ENCODE measurements at places on chromosomes 5 and 9. TPM values are rescaled to one million over a fixed set of nuclear protein-coding genes. Genes with fewer than 3 reads are reported as not detected.

The PCDHGA8 gene
- 0.54 TPM for total RNA-seq

- DNase-seq = no peak
Observed at GRCh38 chr9:9585920-9586319, 1026.9 kb downstream of the PTPRD start.

- no peak for DNase-seq
Observed at GRCh38 chr5:138468966-138469539, 3.8 kb downstream of the EGR1 start.

The TPPP gene
- total RNA-seq = 12.9 TPM

DNA sequence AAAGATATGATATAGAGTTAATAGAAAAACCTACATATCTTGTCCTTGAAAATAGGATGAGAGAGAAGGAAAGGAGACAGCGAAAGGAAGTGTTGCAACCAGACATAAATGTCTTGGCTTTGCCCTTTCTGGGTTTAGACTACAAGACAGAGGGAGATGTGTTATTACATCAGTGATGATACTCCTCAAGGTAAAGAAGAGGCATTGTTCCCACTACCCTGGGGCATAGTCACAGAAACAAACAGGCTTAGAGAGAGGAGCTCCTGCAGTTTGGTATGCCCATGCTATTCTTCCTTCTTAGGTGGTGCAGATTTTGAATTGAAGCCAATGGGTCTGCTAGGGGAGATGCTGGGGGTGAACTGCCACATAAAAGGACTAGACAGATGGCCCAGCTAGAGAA, 166.8 kb upstream of the RFX3 start:
- no peak for DNase-seq

DNA sequence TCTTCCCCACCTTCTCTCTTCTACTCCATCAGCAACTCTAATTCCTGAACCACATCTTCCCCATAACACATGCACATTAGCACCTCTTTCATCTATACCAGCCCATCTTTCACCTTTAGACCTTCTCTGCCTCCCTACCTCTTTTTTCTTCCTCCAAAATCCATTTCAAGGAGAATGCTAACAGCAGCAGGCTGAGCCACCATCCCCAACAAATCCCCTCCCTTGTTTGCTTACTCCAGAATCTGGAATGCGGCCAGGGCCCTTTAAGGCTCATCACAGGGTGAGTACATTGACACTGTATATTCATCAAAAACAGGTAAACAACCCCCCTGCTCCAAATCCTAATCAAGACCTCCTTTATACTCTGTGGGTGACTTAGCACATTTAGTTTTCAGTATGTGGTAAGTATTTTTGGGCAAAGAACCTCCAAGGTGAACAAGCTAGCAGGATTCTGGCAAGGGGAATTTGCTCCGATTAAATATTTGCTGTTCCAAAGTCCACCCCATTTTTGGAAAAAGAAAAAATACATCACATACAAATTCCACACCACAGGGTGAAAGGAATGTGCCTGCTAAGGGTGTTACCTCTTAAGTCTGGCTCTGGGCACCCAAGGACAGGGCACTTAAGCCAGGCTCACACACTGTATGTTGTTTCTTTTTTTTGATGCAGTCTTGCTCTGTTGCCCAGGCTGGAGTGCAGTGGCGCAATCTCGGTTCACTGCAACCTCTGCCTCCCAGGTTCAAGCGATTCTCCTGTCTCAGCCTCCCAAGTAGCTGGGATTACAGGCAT, 71.4 kb downstream of the SERINC5 start:
- no peak for DNase-seq

The PCDHGA4 gene
- 0.81 TPM for total RNA-seq

GRCh38 chr5:40743771-40744170, 12.0 kb downstream of the TTC33 start:
- DNase-seq = no peak

- DNase-seq = no peak
Observed at GRCh38 chr5:159817262-159818029, 98.8 kb upstream of the ADRA1B start.
